HT-29 (cell line): ENCODE measurements at places on chromosomes 5 and 9. TPM values are rescaled to one million over a fixed set of nuclear protein-coding genes. Genes with fewer than 3 reads are reported as not detected.

DNA sequence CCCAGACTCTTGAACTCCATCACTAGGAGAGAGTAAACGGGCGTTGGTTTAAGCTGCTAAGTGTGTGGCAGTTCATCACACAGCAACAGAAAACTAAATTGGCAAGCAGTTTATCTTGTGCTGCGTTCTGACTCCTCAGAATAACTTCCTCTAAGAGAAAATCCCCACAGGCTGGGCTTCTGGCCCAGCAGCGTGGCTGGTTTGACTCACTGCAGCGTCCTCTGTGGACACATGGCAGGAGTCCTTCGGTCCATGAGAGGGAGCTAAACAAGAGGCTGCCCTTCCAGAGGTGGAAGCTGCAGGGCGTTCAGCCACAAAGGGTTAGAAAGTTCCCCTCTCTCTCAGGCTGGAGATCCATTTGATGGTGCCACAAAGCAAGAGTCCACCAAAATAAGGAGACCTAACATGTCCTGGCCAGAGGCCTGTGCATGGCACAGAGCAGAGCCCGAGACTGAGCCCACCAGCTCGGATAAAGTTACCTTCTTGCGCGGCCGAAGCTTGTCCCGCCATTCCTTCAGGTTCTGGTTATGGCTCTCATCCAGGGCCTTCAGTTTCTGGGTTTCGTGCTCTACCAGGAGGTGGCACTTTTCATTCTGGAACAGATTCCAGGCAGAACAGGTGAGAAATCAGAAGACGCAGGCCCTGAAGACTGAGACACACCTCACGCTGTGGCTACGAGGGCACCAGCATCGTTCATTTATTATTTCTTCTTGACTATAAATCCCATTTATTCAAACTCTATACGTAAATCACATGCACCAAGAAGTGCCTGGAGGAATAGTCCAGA is 46.2 kb upstream of the FBXW11 start:
- DNase-seq: no peak

GRCh38 chr9:129223551-129224208 is 45.6 kb upstream of the IER5L start:
- no peak for DNase-seq

- no peak for DNase-seq
These were observed 95.9 kb upstream of the GNAQ start for GRCh38 chr9:78127279-78128225.

GRCh38 chr5:94499806-94500205 is 118.6 kb downstream of the KIAA0825 start:
- DNase-seq: no peak

GRCh38 chr5:139141446-139142204 is 56.5 kb downstream of the SIL1 start:
- peak; percentile 56 for DNase-seq

DNA sequence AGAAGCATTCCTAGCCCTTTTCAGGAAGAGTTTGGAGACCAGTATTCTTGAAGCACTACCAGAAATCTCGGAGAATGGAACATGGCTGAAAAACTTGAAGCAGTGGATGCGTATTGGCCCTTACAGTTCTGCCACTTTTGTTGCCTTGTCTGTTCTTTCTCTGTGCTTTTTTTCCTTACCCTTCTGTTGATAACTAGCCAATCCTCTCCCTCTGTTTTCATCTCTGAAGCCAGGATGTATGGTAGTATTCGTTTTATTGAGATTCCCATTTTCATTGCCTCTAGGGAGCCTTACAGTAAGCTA is 564 bp upstream of the CCNH start:
- no peak for DNase-seq

DNA sequence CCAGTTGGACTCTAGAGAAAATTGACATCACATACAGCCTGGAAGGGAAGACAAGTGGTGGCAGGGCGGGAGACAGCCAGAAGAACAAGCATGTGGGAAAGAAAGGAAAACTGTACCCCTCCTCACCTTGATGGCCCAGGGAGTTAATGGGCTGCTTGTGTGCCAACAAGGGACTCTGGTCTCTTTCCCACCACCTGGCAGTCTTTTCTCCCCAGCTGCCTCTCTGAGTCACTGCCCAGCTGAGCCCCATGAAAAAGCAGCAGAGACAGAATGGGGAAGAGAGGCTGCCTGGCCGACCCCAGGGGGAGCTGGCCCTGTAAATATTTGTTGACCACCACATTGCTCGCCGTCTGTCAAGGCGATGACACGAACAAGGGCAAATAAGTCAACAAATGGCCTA is 359.4 kb downstream of the ENC1 start:
- DNase-seq: no peak

GRCh38 chr9:137825324-137825989 is 52.1 kb upstream of the CACNA1B start:
- no peak for DNase-seq

DNA sequence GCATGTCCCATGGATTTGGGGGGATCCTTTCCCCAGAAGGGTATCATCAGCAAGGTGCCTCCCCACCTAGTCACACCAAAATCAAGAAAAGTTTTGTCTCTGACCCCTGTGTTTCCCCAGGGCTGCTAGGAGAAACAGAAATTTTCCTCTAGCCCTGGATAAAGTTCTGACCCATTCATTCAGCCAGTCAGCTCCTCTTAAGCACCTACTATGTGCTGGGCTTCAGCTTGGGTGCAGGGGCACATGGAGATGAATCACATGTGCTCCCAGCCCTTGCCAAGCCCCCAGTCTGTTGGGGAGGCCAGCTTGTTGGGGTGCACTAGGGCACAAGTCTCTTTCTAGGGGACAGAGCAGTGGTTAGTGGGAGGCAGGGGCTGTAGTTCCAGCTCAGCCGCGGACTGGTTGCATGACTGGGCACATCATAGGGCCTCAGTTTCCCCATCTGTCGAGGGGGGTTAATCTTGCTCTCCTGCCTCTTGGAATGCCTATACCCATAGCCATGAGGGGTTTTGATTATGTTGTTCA is 3.9 kb downstream of the DAB2IP start:
- no peak for DNase-seq

- DNase-seq: no peak
These were observed 15.2 kb upstream of the CORO2A start for GRCh38 chr9:98207606-98208005.

GRCh38 chr9:118395415-118395814 is 691.2 kb downstream of the TLR4 start:
- no peak for DNase-seq

GRCh38 chr9:33620738-33621439 is 96.8 kb downstream of the ANKRD18B start:
- DNase-seq: no peak

DNA sequence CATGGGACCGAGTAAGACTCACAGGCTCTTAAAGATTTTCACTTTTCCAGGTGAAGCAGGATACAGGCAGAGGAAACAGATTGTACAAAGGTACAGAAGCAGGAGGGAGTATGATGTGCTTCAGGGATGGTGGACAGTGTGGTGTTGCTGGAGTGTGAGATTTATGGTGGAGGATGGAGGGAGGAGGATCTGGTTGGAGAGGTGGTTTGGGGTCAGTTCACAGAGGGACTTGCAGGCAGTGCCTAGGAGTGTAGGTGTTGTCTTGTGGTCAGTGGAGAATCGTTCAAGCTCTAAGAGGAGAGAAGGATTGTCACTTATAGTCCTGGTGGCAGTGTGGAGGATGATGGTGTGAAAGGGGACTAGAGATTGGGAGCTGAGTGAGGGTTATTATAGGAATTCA is 11.8 kb downstream of the RALGPS1 start:
- no peak for DNase-seq

DNA sequence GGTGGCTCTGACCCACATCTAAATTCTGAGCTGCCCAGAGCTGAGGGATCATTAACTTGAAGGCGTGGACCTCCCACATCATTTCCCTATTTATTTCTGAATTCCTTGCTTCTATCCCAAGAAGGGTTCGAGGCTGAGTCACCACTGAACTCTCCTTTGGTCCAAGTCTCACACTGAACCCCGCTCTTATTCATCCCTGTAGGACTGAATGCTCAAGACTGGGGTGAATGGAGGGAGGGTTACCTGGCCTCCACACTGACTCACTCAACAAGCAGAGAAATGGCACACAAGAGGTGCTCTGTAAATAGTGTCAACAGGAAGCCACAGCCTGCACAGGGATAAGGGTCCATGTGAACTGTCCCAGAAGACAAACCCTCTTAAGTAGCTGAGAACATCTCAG is 79.1 kb upstream of the FSTL4 start:
- no peak for DNase-seq

GRCh38 chr9:3874449-3875360 is 348.9 kb upstream of the RFX3 start:
- no peak for DNase-seq

DNA sequence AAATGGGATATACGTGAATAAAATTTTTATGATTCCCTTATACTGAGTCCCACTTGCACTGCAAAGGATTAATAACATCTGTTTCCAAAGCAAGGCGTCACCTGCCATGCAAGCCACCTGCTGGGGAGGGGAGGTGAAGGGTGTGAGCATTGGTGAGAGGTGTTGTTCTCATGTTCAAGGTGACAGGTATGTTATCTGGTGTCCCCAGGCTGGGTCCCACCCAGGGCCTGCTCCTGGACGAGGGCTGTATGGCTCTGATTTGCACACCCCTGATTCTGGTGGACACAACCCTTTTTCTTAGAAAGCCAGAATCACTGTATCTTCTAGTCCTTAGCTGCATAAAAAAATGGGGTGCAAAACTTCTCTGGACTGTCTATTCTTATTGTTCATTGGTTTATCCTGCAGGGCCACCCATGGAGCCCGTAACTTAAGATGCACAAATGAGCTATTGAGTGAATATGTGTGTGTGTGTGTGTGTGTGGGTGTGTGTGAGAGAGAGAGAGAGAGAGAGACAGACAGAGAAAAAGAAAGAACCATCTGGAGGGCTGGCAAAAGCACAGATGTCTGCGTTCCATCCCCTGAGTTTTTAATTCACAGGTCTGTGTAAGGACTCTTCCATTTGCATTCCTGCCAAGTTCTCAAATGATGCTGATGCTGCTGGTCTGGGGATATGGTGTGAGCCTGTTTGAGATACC is 53.7 kb downstream of the SYK start:
- no peak for DNase-seq

The DELE1 gene
- 78.2 and 84.7 TPM in 2 replicates for total RNA-seq

The EPB41L4B gene
- total RNA-seq: 8.2 and 10.1 TPM in 2 replicates

The ADAMTS16 gene
- not detected in 2 replicates for total RNA-seq

The SPINK4 gene
- total RNA-seq: 1.3 TPM in 1 of 2 replicates, not detected in the other

The PCDHGC5 gene
- 0.61 TPM in 1 of 2 replicates, not detected in the other for total RNA-seq

The MIGA2 gene
- 64.8 and 66.6 TPM in 2 replicates for total RNA-seq

The LARP1 gene
- 117 and 123 TPM in 2 replicates for total RNA-seq

The PTTG1 gene
- 99.1 and 131 TPM in 2 replicates for total RNA-seq

The TARS1 gene
- total RNA-seq: 138 and 181 TPM in 2 replicates

The DMAC1 gene
- 30.9 and 35.0 TPM in 2 replicates for total RNA-seq

The RFX3 gene
- total RNA-seq: 3.4 and 4.6 TPM in 2 replicates

The PCAT7 gene
- total RNA-seq: 1.3 and 1.4 TPM in 2 replicates

The INIP gene
- 9.2 and 10.5 TPM in 2 replicates for total RNA-seq

The NEUROG1 gene
- total RNA-seq: not detected in 2 replicates

The GPR150 gene
- total RNA-seq: not detected in 2 replicates

The SURF2 gene
- total RNA-seq: 94.2 and 135 TPM in 2 replicates

The SNX18 gene
- total RNA-seq: 36.1 and 40.4 TPM in 2 replicates
